ENCODE measurements at places on chromosomes 12 and 14.

- DNase-seq = no peak
These were observed 2.1 kb upstream of the DLST start for GRCh38 chr14:74879427-74880182.

DNA sequence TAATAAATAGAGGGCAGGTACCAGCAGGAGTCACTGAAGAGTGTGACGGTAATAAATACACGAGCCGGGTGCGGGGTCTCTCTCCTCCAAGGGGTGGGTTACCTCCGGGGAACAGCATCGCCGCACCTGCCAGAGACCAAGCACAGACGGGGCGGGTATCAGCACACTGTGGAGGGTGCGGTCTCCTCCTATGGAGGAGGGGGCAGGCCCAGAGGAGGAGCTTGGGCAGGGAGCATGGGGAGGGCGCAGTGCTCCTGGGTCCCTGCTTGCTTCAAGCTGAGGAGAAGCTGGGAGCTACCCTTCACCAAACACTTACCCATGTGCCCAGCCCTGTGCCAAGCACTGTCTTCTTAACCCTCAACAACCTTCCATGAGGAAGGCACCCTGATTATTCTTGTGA, 12.8 kb downstream of the PGF start:
- no peak for DNase-seq

GRCh38 chr14:63647696-63648410, 6.2 kb upstream of the WDR89 start:
- DNase-seq = no peak

DNA sequence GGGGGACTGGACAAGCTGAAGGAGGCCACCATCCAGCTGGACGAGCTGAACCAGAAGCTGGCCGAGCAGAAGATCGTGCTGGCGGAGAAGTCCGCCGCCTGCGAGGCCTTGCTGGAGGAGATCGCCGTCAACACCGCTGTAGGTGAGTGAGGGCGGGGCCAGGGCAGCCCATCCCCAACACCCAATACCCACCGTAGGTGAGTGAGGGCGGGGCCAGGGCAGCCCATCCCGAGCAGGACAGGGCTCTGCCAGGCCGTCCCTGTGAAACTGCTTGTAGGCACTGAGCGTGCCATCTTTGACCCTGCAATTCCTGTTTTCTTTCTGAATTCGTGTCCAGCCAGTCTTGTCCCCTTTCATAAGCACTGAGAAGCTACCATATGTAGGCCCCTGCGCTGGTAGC, 74.0 kb downstream of the CCDC92 start:
- no peak for DNase-seq

GRCh38 chr12:5015711-5016492, 27.8 kb upstream of the KCNA5 start:
- DNase-seq = no peak

DNA sequence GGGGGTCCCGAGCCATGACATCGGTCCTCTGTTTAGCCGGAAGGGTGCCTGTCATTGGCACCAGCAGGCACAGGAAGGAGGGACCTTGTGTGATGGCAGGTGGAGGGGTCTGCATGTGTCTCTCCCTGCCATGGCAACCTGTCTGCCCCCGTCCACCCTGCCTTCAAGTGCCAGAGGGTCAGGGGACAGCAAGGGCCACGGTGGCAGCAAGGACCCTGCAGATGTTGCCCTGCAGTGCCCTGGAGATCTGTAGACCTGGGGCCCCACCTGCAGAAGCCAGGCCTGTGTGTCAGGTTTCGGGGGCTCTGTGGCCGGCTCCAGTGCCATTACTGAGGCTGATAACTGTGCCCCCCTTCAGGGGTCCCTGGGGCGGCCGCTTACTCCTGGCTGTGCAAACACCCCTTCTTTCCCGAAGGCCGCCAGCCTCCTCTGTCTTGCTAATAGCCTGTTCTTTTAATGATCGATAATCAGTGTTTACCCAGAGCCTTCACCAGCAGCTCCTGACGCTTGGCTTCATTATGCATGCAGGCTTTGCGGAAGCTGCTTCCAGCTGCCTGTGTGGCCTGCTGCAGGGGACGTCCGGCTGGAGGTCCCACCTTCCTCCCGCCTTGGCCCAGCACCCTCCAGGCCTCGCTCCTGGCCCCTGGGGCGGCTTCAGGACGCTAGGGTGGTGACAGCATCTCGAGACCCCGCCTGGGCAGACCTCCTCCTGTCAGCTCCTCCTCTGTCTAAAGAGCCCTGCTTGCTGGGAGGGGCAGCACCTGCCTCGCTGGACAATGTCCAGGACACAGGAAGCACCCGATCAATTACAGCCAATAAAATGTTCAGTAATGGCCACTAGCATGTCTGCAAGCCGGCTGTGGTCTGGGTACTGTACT, 153.0 kb downstream of the KIF26A start:
- no peak for DNase-seq

- DNase-seq = no peak
These were observed 63.7 kb upstream of the BDKRB2 start for GRCh38 chr14:96140952-96141351.

Data from anterior cingulate cortex (tissue), 58 donors.